SHP77 treated with DMSO at 0.1 percent for 48 hours (cell line): ENCODE measurements at places on chromosomes 1 and 21.

- DNase-seq: no peak
Measured at GRCh38 chr1:96306809-96307560, 414.6 kb upstream of the PTBP2 start.

DNA sequence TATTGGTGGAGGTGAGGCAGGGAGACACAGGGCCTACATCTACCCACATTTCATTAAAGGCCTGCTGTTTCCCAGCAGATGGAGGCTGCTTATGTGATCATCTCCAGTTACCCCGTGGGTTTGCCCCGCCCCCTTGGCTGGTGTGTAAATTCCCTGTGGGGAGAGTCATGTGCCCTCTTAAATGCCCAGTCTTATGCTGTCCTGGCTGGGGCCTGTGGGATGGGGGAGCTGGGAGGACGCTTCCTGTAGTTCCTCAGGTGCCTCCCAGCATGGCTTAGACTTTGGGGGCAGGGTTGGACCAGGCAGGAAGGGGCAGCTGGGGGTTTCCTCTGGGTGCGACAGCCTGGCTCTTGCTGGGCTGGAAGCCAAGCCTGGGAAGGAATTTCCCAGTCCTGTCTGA is 15.5 kb upstream of the CITED4 start:
- DNase-seq: no peak

DNA sequence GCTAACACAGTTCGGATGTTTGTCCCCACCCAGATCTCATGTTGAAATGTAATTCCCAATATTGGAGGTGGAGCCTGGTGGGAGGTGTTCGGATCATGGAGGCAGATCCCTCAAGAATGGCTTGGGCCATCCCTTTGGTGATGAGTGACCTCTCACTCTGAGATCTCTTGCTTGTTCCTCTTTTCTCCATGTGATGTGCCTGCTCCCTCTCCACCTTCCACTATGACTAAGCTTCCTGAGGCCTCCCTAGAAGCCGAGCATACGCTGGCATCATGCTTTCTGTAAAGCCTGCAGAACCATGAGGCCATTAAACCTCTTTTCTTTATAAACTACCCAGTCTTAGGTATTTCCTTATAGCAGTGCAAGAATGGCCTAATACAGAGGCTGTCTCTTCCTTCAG is 8.1 kb upstream of the PLA2G5 start:
- no peak for DNase-seq

- peak; percentile 81 for DNase-seq
Measured at GRCh38 chr1:25031966-25032667, 102.0 kb upstream of the RUNX3 start.

- DNase-seq: no peak
Measured at GRCh38 chr1:98707556-98707955, 46.0 kb downstream of the SNX7 start.

DNA sequence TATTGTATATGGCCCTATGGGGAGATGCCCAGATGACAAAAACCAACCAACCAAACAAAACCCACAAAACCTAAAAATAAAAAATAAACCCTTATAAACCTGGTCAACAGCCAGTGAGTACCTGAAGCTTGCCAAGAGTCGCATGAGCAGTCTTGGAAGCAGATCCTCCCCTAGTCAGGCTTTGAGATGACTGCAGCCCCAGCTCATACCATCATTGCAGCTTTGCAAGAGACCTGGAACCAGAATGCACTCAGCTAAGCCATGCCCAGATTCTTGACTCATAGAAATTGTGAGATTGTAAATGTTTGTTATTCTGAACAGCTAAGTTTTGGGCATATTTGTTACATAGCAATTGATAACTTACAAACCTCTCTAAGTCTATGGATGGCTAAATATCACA is 326.8 kb downstream of the HLX start:
- no peak for DNase-seq

DNA sequence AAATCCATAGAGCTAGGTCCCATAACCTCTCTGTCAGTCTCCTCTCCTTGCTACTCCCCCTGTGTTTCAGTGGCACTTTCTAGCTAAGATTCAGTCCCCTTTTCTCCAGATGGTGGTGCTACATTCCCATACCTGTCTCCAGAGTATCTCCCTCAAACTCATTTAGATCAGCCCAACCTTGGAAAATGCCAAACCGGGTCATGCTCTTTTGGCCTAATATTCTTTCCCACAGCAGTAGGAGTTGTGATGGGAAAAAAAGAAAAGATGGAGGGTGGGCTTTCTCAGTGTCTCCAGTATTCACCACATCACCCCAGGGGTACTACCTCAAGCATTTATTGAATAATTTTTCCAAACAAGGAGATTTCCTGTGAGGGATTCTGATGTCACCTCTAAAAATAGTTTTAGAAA is 3.2 kb upstream of the RXFP4 start:
- peak; percentile 85 for DNase-seq

- no peak for DNase-seq
Measured at GRCh38 chr1:231921646-231922345, 295.2 kb downstream of the DISC1 start.

DNA sequence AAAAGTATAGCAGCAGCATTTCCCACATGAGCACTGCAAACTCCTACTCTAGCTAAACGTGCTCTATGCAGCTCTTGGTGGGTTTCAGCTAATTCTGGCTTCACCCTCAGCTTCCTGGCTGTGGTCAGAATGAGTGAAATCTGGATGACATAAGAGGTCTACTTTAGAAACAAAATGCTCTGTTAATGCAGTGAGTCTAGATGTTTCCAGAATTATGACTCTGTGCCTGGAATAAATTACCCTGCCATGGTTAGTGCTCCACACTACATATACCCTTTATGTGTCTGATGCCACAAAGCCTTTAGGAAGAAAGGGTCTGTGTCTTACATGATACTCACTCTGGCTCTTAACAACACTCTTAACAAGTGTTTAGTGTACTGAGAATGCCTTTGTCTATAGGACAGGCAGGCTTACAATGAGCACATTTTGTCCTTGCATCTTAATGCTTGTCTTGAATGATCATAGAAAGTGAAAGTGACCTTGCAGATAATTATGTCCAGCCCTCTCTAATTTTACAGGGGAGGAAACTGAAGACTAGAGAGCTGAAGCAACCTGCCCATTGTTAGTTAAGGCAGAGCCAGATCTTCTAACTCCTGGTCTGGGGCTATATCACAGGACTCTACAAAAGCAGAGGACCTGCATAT is 9.2 kb downstream of the S100A10 start:
- no peak for DNase-seq

GRCh38 chr21:41687633-41688032 is 79.2 kb downstream of the RIPK4 start:
- DNase-seq: no peak
